ENCODE measurements at places on chromosomes 12 and 14. TPM values are rescaled to one million over a fixed set of nuclear protein-coding genes. Genes with fewer than 3 reads are reported as not detected.

DNA sequence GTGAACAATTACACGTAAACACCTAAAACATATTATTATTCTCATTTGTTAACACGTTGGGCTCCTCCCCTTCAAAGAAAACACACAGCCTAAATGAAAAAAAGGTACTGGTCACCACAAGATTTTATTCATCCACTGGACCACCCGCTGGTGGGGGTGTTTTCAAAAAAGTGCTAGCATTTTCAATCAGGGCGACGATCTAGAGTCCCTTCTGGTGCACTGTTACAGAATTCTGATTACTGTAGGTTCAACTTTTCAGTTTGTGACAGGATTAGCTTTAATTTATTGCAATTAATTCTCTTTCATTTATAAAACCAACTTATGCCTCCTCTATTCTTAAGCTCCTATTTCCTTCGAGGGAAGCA is 443 bp downstream of the MAGOHB start:
- DNase-seq, result no peak

GRCh38 chr14:78107166-78107565 is 63.0 kb upstream of the NRXN3 start:
- DNase-seq, result no peak

The NELL2 gene
- 0.62 TPM for total RNA-seq

The LHX5 gene
- not detected for total RNA-seq
